ENCODE measurements at places on chromosomes 2 and 18.
A peak's percentile ranks its signal among the peaks of the same experiment; 100 is the strongest.

- peak; percentile 30 for DNase-seq
These were observed 9.1 kb upstream of the MYO5B start for GRCh38 chr18:50203801-50204604.

- DNase-seq: peak; percentile 23
These were observed 56.2 kb upstream of the TMEM163 start for GRCh38 chr2:134774786-134775641.

- DNase-seq: no peak
These were observed 12.6 kb downstream of the CAPN10 start for GRCh38 chr2:240599141-240599583.

DNA sequence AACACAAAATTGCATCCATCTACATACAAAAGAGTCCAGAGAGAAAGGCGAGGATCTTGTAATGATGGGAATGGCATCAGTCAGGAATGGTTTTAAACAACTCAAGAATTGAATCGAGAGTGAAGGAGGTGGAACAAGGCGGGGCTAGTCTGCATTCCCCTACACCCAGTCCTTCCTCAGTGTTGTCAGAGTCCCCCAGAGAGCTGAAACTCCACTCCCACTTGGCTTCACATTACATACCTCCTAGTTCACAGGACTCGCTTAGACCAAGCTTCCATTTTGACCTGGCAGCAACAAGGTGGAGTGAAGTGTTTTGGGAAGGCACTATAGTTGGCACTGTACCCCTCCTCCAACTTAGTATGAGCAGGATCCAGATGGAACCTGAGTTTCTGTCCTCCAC is 1273.5 kb upstream of the CRIM1 start:
- no peak for DNase-seq

GRCh38 chr2:145404690-145405089 is 884.8 kb upstream of the ZEB2 start:
- no peak for DNase-seq

- no peak for DNase-seq
These were observed 440 bp upstream of the UGGT1 start for GRCh38 chr2:128090575-128090944.

DNA sequence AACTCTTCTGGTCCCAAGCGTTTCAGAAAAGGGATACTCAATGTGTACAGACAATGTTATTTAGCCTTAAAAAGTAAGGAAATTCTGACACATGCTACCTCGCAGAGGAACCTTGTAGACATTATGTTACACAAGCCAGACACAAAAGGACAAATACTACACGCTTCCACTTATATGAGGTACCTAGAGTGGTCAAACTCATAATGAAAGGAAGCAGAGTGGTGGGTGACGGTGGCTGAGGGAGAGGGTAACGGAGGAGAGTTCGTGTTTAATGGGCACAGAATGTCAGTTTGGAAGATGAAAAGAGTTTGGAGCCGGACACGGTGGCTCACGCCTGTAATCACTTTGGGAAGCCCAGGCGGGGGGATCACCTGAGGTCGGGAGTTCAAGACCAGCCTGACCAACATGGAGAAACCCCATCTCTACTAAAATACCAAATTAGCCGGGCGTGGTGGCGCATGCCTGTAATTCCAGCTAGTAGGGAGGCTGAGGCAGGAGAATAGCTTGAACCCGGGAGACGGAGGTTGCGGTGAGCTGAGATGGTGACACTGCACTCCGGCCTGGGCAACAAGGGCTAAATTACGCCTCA is 1.4 kb downstream of the MCM6 start:
- DNase-seq: no peak

All from hematopoietic multipotent progenitor cell treated with erythropoietin and hydrocortisone succinate and interleukin-3 and kit ligand, for 8 days (in vitro differentiated cells).